ENCODE measurements at places on chromosomes 3 and 15.

DNA sequence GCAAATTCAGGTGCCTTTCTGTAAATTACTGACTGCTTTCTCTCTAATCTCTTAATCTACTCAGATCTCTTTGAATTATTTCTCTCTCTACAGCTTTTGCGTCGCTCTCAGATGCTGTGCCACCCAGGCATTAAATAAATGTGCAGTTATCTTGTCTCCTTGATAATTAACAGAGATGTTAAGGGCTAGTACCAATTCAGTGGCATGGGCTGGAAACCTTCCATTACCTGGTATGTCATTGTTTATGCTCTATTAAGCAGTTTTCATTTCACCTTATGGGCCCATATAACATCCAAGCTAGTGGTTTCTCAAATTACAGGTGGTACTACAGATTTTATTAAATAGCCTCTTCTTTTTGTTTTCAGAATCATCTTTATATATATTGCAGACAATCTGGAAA is 66.0 kb downstream of the PEX5L start:
- DNase-seq: no peak

GRCh38 chr3:102941786-102942185 is 507.0 kb downstream of the ZPLD1 start:
- no peak for DNase-seq

DNA sequence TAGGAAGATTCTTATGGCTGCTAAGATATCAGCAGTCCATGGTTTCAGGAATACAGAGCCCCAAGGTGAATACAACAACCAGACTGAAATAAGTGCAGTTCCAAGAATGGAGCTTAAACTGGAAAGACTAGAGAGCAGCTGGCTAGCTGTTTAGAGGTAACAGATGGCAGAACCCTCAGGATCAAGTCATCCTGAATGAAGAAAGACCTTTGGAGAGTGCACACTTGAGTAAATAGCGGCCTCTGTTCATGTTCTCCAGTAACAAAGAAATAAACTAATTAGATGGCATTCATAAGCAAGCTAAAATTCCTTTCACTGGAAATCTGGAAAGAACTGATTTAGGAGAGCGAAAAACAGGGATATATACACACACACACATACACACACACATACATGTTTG is 968.4 kb downstream of the FHIT start:
- DNase-seq: no peak

GRCh38 chr15:57144448-57144847 is 226.0 kb downstream of the TCF12 start:
- DNase-seq: no peak

GRCh38 chr15:42504631-42505030 is 9.2 kb downstream of the SNAP23 start:
- no peak for DNase-seq

DNA sequence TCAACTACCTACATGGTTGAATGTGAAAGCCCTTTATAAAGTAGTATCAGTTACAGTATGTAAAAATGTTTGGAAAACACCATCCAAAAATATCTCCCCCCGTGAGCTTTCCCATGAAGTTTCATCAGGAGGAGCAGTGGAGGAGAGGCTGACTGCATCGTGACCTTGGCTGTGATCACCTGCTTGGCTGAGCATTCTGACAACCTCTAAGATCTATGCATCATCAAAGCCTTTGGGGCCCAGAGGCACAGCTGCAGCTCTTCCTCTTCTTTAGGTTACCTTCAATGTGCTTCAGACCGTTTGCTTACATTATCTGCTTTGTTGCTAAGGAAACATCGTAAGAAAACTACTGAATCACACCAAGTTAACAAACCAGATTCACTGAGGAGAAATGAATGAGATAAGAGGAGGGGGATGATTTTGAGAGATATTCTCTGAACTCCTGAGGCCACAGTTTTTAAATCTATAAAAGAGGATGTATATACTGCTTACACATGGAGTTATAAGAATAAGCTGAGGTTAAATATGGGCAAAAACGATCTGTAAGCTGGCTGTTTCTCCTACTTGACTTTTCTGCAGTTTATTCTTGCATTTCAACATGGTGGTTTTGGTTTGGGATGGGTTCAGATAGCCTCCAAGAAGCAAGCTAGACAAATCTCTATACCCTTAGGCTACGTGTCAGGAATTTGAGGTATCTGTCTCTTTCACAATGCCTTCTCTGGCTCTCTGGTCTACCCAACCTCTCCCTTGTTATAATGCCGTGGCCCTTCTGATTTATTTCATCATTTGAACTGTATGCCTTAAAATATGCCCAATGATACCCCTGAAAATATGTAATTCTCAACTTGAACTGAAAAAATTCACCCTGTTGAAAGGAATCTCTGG is 4.0 kb downstream of the GCSAM start:
- DNase-seq: peak; percentile 68

- no peak for DNase-seq
These were observed 43.8 kb upstream of the SLCO2A1 start for GRCh38 chr3:134073583-134073945.

- DNase-seq: peak; percentile 42
These were observed 42.6 kb upstream of the TMCO5A start for GRCh38 chr15:37891766-37892368.

GRCh38 chr3:135214400-135214799 is 419.3 kb downstream of the EPHB1 start:
- DNase-seq: no peak

- DNase-seq: no peak
These were observed 73.3 kb upstream of the RAD18 start for GRCh38 chr3:9036404-9037131.

GRCh38 chr15:71447328-71448250 is 332.3 kb downstream of the THSD4 start:
- no peak for DNase-seq

- DNase-seq: no peak
These were observed 10.4 kb upstream of the NMB start for GRCh38 chr15:84668221-84668982.

DNA sequence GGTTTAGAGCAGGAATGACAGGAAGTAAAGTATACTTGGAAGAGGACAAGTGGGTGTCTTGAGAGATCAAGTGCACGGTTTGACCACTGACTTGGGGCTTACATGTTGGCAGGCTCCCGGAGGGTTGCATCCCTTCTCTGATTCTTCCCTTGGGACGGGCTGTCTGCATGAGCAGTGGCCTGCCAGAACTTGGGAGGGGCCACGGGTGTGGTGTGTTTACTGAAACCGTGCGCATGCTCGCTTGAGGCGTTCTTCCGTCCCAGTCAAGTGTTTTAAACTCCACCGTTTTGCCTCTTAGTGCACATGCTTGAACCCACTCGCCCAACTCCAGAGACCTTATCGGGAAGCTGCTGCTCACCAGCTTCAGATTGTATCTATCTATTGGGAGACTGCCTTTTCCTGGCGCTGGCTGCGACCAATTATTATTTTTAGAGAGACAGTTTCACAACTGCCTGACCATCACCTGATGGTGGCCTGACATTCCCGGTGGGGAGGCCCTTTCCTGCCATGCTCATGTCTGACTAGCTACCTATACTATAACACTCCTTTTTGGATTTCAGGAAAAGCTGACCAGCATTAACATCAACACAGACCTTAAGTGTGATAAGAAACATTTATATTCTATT is 14.9 kb upstream of the C3orf22 start:
- no peak for DNase-seq

DNA sequence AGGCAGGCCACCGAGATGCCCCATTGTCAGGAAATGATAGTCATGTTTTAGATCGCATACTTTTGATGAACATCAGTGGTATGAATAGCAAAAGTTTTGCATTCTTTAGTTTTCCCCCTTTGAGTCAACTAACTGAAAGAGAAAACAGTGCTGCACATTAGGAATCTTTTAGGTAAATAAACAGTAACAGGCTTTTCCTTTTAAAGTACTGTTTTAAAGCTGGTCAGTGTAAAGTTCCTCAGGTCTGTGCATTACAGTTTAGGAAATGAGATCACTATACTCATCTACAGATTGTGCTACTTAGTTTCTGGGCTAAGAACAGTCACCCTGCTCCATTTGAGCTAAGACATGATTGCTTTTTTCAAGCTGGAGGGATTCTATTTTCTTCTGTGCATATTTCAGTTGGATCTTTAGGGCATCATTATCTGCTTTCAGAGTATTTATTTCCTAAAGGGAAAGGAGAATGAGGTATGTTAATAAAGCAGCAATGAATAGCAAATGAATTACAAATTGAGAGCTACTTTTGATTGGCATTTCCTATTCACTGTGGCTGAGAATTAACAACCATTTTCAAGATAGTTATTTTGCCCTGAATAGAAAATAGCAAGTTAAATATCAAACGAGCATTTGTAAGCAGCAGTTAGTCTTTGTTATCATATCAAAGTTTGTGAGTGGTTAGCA is 36.5 kb downstream of the FAM98B start:
- DNase-seq: no peak

GRCh38 chr3:162136136-162136535 is 639.5 kb downstream of the OTOL1 start:
- DNase-seq: no peak

- DNase-seq: peak; percentile 56
These were observed 15.5 kb upstream of the ONECUT1 start for GRCh38 chr15:52805351-52806283.

- no peak for DNase-seq
These were observed 194.2 kb upstream of the NDN start for GRCh38 chr15:23881291-23881690.

GRCh38 chr15:49718846-49719245 is 98.0 kb downstream of the DTWD1 start:
- no peak for DNase-seq
